ENCODE measurements at places on chromosomes 4 and X.

- DNase-seq: no peak
Measured at GRCh38 chrX:37912304-37912703, 64.9 kb upstream of the DYNLT3 start.

GRCh38 chr4:17286752-17287460 lies 225.0 kb downstream of the QDPR start:
- DNase-seq: no peak

- no peak for DNase-seq
Measured at GRCh38 chr4:156547891-156548290, 423.7 kb downstream of the PDGFC start.

DNA sequence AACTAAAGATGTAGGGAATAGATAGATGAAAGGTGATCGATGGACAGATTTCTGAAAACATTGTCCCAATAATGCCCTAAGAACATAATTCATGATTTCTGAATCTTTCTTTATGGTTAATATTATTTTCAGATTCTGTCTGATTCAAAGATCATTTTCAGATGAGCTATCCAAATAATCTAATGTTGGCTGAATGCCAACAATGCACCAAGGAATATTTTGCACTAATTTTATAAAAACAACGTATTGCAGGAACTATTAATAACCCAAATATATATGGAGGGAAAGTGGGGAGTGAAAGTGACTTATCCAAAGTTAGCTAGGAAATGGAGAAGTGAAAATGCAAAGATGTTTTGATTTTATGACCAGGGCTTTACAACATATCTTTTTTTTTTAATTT lies 1675.5 kb downstream of the STIM2 start:
- DNase-seq: no peak

GRCh38 chr4:129788486-129788885 lies 692.5 kb downstream of the C4orf33 start:
- DNase-seq: no peak

DNA sequence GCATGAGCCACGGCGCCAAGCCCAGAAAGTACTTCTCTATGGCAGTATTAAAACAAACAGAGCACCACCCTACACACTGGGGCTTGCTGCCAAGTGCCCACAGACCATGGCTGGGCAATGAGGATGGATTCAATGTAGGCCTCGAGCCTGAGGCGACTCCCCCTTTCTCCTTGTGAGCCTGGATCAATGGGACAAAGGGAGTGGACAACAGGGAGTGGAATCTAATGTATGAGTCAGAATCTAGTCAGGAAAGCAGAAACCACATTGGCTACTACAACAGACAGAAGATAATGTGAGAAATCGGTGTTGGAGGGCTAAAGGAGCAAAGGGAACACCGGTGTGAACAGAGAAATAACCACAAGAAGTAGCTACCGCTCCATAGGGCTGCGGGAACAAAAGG lies 37.7 kb upstream of the OCIAD2 start:
- no peak for DNase-seq

DNA sequence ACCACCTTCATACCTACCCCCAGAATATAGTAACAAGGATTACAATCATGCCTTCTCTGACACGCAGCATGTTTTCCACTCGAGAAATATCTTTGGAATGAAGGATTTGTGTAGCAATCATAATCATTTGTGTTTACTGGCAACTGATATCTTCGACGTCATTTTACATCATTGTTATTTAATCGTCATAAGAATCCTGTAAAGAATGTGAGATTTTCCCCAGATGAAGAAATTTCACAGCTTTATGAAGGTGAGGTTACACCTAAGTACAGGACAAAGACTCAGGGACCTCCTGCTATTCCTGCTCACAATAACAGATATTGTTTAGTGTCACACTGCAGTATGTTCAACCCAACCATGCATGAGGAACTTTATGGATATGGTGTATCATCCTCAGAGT lies 198.2 kb upstream of the LDB2 start:
- DNase-seq: no peak

- no peak for DNase-seq
Measured at GRCh38 chr4:98613453-98614075, 44.8 kb downstream of the TSPAN5 start.

GRCh38 chr4:123783921-123784320 lies 387.3 kb downstream of the SPRY1 start:
- DNase-seq: no peak

DNA sequence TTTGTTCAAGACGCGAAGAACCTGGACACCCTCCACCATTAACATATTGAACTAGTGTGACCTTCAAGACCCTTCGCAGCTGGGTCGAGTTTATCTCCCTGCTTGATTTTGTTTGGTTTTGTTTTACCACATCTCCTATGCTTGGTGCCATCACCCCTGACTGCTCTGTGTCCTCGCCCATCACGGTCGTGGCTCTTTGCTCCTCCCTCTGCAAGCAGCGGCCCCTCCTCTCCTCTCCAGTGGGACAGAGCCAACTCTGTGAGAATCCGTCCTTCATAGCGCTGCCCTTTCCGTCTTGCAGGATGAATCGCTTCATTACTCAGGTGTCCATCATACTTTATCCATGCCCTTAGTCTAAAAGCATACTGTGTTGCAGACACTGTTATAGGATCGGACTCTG lies 9.1 kb upstream of the FAM149A start:
- no peak for DNase-seq

DNA sequence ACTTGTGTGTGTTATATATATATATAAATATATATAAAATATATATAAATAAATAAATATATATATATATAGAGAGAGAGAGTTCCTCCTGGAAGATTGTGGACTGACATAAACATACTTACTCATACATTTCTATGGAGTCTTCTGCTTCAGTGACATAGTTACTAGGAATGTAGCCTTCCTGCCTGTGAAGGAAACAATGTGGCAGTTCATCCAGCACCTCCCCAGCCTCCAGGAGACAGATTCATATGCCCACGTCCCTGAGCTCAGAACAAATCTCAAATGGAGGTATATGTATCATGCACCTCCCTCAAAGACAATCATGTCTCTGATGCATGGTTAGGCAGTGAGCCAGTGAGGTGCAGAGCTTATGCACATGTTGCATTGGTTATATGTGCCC lies 11.4 kb upstream of the TIMM8A start:
- DNase-seq: no peak

DNA sequence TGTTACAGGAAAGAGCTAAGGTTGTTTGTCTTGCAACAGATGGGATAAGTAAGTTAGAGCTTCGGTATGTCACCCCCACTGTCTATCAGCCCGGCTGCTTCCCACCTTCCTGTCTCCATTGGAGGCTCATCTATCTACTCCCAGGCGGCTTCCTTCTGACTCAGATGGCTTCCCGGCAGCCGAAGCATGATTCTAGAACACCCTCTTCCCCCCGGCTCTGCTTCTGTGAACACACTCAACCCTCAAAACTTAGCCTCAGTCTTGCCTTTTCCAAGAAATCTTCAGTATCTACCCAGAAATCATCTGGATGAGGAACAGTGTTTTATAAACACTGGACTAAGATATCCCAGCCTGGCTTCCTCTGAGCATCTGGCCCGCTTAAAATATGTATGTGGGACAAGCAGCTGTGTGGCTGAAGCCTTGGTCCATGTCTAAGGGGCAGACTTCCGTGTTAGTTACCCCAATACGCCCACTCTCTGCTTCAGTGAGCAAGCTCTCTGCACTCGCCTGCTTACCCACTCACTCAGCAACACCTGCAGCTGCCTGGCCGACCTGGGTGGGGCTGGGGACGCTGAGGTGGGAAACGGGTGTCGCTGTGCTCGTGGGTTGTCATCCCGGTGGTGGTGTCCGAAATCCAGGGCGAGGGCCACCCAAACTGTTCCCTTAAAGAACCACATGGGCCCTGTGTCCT lies 12.0 kb upstream of the SLC2A9 start:
- no peak for DNase-seq

DNA sequence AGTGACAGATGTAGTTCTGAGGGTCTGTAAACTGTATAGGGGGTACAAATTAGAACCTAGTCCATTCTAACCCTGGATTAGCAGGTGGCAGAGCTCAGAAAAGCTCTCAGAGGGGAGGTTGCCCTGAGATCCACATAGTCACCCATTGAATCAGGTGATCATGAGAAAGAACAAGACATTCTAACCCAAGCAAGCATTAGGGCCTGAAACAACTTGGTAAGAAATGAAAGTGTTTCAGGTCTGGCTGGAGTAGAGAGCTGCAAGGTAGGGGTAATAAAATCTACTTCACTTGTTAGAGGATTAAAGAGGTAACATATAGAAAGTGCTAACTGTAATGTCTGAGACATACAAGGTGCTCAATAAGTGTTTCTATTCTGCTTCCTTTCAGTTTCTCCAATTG lies 8.8 kb upstream of the BMP2K start:
- DNase-seq: no peak

DNA sequence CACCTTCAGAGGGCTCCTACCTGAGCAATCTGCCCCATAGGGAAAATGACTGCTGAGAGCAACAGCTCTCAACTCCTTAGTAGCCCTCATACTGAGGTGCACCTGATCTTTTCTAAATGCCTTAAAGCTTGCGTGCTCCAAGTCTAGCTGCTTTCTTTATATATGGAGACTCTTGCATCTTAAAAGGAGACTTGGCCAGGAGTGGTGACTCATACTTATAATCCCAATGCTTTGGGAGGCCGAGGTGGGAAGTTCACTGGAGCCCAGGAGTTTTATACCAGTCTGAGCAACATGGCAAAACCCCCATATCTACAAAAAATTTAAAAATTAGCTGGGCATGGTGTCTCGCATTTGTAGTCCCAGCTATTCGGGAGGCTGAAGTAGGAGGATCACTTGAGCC lies 78.1 kb upstream of the TRIM2 start:
- no peak for DNase-seq

- DNase-seq: no peak
Measured at GRCh38 chrX:49237060-49237459, 1.8 kb downstream of the CCDC22 start.

DNA sequence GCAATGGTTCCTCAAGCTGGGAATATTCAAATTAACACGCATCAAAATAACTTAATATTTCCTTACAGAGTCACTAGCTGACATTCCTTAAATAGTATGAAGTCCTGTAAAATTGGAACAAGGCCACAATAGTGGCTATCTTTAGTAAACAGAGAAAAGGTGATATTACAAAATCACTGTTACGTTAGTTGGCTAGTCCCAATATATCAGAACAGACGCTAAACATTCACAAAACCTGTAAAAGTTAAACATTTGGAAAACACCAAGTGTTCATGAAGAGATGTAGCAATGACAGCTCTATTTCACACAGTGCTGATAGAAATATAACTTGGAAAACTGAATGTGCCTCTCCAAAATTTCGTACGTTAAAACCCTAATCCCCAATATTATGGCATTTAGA lies 61.0 kb upstream of the FAM47C start:
- no peak for DNase-seq

GRCh38 chr4:110124711-110125110 lies 73.7 kb downstream of the ELOVL6 start:
- peak; percentile 40 for DNase-seq

DNA sequence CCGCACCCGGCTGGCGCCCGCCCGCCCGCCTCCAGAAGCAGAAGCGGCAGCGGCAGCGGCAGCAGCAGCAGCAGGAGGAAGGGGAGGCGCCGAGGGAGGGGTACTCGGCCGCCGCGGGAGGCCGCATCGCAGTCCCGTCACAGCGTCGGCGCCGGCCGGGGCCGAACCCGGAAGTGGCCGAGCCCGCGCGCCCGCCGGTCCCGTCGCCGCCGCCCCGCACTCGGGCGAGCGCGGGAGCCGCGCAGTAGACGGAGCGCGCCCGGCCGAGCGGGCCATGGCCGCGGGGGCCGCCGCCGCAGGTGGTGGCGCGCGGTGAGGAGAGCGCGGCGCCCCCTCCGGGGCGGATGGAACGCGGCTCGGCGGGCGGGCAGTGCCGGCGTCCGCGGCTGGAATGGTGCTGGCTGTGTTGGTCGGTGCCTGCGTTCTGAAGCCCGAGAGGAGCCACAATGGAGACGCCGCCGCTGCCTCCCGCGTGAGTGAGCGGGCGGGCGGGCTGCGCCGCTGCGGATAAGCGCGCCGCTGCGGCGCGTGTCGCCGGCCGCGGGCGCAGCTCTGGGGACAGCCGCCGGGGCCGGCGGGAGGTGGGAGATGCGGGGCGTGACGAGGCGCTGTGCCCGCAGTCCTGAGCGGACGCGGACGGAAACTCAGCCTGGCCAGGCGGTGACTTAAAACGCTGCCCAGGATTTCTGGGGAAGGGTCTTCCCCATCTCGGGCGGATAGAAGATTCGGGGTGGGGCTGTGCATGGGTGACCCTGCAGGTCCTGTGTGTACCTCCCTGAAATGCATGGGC lies at the start of gene KLHL2:
KLHL2 (plus strand) TSS at position 131 of the 790 bp plus-strand sequence; CDS start at position 447, 316 bp downstream.
- DNase-seq: peak; percentile 91

GRCh38 chr4:17188125-17188524 lies 289.7 kb upstream of the LDB2 start:
- DNase-seq: no peak

DNA sequence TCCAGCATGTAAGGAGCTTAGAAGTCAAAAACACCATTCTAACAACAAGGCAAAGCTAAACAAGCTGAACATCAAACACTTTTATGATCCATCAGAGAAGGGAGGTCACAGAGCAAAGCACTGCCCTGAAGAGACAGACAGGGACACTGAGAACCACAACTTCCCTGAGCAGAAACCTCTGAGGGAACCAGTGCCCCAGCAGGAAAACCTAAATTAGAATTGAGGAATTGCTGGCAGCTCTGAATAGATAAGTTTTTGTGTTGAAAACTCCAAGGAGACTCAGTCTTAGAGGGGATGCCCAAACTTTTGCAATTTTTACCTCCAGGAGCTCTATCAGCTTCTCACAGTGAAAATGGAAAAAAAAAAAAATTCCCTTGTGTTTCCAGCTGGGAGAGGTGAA lies 83.0 kb upstream of the MAPK10 start:
- no peak for DNase-seq

DNA sequence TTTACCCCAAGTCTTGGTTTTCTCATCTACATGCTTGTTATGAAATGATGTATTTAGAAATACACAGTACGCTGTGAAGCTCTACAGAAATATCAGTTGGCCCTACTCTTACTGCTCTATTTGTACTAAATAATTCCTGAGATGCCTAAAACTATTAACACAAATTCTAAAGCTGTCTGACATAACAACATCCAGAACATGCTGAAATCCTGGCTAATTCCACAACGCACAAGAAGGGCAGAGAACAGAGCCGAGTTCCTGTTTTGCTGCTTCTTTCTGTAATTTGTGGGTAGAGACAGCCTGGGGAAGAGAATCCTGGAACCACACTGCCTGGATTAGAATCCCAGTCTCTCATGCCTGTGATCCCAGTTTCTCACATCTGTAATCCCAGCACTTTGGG lies 59.0 kb downstream of the ZNF827 start:
- no peak for DNase-seq

All from GM13976 (cell line).